ENCODE measurements at places on chromosomes 11 and 22.

DNA sequence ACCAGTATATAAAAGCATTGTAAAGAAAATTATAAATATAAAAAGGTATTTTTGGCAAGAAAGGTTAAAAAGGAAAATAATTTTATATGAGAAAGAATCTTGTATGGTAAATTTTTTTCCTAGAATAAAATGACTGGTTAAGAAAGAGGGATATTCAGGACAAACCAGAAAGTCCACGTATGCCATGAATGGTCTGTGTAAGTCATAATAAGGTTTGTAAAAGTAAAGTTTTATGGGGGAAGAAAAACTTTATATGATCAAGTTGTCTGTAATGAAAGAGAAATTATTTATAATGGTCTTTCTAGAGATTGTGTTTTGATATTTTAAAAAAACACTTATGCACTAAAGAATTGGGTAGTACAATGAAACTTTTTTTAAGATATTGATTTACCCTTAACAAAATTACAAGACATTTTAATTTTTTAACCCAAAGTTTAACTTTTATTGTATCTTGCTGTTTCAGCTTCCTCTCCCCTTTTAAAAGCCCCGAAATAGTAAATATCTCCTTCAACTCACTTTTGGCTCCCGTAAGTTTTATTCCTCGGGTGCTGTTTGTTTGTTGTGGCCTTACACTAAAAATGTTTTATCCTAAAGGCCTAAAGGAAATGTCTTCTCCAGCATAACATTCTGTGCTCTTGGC is 47.7 kb downstream of the AMOTL1 start:
- DNase-seq: peak; percentile 40

- no peak for DNase-seq
Observed at GRCh38 chr11:66211100-66211499, 57.3 kb upstream of the RAB1B start.

DNA sequence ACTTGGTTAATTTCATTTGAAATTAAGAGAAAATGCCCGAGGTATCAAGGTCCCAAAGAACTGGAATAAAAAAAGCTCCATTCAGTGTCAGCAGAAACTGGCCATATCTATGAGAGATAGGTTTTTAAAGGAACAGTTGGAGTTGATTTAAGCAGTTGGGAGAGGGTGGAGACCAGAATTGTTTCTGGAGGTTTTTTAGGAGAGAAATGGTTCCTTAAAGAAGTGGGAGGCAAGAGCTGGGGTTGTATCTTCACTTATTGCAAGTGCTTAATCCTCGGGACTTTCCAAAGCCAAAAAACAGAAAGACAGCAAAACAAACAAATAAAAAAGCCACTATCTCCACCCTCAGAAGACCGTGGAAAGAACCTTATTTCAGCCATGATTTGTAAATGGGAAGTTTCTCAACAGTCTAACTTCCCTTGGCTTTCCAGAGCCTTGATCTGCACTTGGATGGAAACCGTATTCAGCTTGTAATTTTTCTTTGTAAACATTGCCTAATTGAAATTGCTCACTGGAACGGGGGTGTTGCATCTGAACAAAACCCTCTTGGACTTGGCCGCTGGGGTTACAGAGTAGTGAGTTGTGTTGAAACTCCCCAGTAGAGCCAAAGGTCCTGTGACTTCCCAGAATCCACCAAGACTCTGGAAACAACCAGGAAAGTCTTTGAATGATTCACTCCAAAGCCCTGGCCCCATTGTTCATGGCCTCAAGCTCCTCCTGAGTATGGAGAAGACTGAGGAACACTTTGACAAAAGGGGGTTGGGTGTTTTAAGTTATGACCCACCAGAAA is 115.6 kb downstream of the SLC1A2 start:
- no peak for DNase-seq

DNA sequence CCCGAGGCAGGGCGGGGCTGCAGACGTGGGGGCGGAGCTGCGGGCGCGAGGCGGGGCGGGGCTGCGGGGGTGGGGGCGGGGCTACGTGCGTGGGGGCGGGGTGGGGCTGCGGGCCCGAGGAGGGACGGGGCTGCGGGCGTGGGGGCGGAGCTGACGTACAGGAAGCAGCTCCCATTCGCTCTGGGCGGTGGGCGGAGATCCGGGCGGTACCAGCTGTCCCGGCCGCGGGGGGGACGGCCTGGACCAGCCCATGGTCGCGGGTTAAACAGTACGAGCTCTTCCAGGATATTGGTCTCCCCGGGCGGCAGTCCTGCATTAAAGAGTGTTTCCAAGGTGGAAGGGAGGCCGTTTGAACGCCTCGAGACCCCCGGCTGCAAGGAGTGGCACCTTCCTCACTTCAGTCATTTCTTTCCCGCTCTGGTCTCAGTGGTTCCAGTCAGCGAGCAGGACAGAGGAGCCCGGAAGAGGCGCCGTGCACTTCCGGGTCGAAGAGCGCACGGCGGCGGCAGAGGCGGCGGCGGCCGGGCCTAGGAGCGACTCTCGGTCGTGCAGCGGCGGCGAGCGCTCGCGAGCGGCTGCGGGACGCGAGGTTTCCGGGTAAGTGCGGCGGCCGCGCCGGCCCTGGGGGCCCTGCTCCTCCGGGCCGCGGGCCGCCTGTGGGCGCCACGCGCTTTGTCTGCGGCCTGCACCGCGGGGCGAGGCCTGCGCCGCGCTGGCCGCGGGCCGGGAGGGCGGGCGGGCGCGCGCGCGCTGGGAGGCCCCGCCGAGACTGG is at the start of gene PHRF1:
PHRF1 (plus strand) TSS at position 475 of the 773 bp plus-strand sequence. CDS start 5,043 bp downstream, outside the sequence.
- peak; percentile 93 for DNase-seq

- no peak for DNase-seq
Observed at GRCh38 chr11:46491661-46492330, 100.2 kb upstream of the CHRM4 start.

DNA sequence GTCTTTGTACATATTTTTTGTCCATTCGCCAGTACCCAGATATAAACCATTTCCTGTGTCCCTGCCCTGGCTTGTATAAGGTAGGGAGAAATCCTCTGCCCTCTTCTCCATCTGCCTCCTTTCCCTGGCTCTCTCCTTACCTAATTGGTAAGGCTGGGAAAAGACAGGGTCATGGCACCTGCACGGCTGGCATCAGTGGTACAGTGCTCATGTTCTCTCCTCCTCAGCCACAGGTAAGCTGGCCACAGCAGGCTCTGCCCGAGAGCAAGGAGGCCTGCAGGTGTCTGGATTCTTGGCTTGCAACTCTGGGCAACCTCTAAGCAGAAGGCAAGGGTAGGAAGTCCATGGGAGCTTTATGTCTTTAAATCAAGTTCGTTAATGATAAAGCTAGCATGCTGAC is 419.9 kb downstream of the BUD13 start:
- no peak for DNase-seq

GRCh38 chr22:17728786-17729185 is 45.5 kb downstream of the BID start:
- no peak for DNase-seq
